Renal cortex interstitium (tissue), 15 donors: ENCODE measurements at places on chromosomes 2 and 18. TPM values are rescaled to one million over a fixed set of nuclear protein-coding genes. Genes with fewer than 3 reads are reported as not detected.
A peak's percentile ranks its signal among the peaks of the same experiment; 100 is the strongest.

DNA sequence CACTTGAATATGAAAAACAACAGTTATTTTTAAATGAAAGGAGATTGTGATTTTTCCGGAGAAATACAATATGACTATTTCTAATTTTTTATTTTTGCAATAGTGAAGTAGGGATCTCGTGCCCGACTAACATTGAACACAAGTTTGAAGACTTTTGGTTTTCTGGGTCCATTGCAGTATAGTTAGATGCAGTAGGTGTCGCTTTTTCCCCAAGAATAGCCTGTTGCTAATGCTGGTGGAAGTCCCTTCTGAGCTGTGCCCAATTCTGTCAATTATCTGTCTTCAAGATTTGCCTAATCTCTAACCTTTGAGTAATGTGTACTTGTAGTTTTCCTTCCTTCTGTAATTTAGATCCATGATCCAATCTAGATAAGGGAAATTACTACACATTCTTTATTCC, 36.5 kb downstream of the SEMA4F start:
- peak; percentile 38 for DNase-seq

- DNase-seq = no peak
These were observed 523.5 kb upstream of the ZEB2 start for GRCh38 chr2:145043399-145043834.

- DNase-seq = no peak
These were observed 95.3 kb upstream of the SOX11 start for GRCh38 chr2:5596868-5597267.

DNA sequence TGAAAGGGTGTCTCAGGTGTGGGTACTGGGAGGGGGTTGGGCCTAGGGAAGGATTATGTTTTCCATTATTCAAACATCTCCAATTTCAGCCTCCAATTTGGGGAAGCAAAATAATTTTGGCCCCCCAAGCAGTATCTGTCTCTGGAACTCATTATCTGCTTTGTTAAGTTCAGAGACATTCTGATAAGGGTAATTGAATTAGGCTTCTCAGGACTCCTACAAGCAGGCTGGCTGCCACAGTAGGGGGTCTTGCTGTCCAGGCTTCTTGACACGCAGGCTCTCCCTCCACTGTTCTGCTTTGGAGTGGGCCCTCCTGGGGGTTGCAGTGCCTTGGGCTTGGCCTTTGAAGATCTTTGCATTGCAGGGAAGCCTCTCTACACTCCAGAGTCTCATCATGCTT, 108.1 kb upstream of the SIX2 start:
- DNase-seq = no peak

- DNase-seq = no peak
These were observed 61.1 kb upstream of the MCFD2 start for GRCh38 chr2:46976556-46977279.

TRIB2 gene
- polyA plus RNA-seq = 198 TPM

DNA sequence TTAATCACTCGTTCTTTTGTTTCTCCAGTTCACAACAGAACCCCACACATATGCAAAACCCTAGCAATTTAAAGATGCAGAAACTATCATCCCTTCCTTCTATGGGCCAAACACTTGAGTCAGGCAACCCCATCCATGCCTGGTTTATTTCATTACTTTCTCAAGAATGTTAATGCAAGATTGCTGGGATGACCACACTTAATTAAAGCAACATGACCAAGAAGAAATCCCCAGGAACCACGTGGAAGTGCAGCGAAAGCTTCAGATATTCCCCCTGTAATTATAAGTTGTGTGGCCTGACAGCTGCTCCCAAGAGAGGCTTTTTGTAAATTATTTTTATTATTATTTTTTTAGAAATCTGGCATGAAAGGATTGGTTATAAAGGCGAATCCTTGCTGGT, 246.2 kb upstream of the ID2 start:
- no peak for DNase-seq

DNA sequence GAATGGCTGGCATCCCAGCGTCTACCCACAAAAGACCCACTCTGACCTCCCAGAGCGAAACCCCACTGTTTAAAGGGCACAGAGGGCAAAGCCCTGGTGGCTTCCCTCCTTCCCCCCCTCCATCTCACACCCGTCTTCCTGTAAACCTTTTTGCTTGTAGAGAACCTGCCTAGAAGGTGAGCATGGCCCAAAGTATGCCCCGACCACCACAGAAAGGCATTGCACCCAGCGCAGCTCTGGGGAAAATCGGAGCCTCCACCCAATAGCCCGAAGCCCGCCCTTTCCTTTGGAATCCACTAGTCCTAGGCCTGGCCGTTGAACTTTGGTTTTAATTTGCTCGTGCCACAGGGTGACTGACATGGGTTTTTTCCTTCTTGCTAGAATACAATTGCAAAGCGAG, 22.6 kb downstream of the DIPK1C start:
- DNase-seq = no peak

IL1R1 gene
- polyA plus RNA-seq = 41.7 TPM

- DNase-seq = no peak
These were observed 166.7 kb upstream of the ZNF521 start for GRCh38 chr18:25518716-25519053.

UGT1A10 gene
- polyA plus RNA-seq = not detected

GRCh38 chr2:114294741-114295140, 147.7 kb upstream of the DPP10 start:
- DNase-seq = no peak

TACR1 gene
- 1.1 TPM for polyA plus RNA-seq

DNA sequence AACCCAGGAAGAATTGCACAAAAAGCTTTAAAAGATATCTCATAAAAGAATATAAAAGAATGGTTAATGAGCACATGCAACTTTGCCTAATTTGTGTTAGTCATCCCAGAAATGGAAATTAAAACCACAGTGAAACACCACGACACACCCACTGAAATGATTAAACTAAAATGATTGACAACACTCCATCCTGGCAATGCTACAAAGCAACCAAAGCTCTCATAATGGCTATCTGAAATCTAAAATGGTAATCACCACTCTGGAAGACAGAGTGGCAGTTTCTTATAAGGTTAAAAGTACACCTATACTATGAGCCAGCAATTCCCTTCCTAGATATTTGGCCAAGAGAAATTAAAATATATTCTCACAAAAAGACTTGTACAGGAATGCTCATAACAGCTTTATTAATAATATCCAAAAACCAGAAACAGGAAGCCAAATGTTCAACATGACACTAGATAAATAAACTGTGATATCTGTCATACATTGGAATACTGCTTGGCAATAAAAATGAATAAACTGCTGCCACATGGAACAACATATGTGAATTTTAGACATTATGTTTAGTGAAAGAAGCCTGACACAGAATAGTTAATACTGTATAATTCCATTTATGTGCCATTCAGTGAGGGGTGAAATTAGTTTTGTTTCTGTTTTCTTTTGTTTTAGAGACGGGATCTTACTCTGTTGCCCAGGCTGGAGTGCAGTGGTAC, 105.3 kb upstream of the BCL2L11 start:
- DNase-seq = no peak

DNA sequence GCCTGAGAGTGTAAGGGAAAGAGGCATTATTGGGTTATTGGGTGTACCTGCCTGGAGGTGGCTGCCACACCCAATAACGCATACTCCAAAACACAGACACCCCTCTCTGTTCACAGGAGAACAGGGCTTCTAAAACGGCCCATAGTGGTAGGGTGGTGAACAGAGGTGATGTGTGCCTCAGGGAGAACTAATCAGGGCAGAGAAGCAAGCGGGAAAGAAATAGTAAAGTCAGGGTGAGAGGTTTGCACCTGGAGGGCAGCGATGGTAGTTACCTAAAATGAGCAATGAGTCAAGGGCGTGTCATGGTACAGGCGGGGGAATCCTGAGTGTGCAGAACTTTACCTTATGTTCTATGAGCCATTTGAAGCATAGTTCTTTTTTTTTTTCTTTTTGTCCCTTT, 21.6 kb upstream of the VPS4B start:
- DNase-seq = no peak

DNA sequence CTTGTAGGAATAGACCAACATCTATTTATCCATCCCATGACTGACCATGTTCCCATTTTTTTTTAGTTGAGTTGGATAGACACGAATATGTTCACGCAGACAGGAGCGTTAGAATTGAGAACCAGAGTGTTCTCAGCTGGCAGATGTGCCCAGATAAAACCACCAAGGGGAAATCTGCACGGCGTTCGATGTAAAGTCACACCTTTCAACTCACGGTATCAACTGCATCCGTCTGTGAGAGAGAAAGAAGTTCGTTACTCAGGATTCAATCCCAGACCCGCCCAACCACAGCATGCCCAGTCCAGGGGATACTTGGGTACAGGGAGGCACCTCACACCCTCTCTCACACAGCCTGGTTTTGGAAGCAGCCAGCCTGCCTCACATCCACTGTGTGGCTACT, 26.1 kb downstream of the MAL start:
- no peak for DNase-seq

MTX2 gene
- 99.6 TPM for polyA plus RNA-seq

DNA sequence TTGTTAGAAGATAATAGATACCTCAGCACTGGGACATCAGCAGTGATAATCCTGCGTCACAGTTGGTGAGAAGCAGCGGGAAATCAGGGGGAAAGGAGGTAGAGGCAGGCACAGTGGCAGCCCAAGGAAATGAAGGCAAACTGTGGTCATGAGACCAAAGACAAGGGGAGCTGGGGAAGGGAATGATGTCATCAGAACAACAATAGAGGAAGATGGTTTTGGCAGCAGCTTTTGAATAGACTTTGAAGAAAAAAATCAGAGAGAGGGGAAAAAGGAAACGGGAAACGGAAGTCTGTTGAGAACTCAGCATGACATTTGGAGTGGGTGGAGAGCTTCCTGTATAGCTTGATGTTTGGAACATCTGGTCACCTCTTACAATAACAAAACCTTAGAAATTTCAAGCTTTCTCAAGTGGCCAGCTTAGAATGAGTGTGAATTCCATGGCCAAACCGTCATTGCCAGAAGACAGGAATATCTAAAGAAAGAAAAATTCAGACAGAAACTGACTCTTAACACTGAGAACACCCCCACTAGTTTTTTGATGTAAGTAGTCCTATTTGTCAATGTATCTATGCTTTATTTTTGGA, 18.4 kb upstream of the YES1 start:
- DNase-seq = no peak

DNA sequence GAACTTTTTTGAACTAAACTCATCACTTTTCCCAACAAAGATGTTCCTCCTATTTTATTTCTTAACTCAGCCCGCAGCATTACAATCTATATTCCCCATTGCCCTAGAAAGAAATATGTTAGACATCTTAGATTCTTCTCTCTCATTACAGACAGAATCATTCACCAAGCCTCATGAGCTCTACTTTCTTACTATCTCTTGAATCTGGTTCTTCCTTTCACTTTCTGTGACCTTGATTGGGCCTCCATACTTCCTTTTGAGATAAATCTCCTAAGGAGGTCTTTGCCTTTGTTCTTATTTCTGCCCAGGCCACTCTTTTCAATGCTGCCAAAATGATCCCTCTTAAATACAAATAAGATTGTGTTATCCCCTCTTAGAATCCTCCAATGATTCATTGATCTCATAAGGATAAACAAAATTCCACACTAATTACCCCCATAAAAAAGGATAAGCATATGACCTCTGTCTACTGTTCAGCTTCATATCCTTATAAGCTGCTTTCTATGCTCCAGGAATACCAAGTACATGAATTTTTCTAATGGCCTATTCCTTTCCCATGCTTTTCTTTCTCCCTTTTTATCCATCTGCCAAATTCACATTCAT, 400.0 kb downstream of the ARHGAP15 start:
- DNase-seq = no peak

- DNase-seq = no peak
These were observed 66.2 kb upstream of the LCLAT1 start for GRCh38 chr2:30380824-30381223.

CHRNG gene
- 1.2 TPM for polyA plus RNA-seq

DNA sequence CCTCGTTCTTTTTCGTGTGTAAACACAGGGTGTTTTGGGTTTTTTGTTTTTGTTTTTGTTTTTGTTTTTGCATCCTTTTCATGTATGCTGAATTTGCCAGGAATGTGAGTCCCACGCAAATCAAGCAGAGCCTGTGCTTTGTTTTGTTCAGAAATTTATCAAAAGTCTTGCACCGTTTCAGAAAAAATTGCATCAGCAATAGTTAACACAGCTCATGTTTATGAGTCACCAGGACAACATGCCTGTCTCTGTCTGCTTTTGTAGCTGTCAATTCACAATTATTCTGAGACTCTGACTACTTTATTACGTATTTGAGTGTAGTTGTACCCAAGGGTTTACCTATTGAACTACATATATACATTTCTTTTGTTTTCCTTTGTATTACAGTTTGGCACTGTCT, 38.3 kb downstream of the MRPL44 start:
- DNase-seq = no peak

DNA sequence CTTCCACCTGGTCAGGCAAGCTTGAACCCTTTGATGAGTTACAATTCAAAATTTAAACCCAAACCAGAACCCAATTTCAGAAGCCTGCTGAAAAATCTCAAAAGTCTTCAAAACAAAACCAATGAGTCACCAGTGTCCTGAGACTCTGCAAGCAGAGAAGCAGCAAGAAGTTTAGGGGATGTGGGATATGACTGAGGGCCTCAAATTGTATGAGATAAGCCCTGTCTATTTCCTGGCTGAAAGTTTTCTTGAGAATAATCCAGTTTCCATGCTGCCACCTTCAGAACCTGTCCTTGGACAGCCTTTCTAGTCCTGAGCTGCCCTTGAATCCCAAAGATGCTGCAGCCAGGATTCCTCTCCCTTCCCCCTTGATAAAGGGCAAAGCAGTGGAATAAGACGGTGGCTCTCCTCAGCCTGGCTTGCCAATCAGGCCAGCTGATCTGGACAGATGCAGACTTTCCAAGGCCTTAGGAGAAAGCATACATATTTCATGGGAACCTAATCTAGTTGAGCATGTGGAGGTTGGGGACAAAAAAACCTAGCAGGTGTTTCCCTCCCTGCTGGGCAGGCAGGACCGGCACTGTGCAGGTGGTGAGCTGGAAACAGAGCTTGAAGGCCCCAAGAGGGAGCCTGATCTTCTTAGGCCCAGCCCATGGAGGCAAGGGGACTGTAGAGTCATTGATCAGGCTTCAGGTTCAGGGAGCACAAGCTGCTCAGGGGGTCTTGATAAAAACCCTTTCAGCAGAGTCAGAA, 278.0 kb upstream of the MGAT5 start:
- DNase-seq = no peak

DNA sequence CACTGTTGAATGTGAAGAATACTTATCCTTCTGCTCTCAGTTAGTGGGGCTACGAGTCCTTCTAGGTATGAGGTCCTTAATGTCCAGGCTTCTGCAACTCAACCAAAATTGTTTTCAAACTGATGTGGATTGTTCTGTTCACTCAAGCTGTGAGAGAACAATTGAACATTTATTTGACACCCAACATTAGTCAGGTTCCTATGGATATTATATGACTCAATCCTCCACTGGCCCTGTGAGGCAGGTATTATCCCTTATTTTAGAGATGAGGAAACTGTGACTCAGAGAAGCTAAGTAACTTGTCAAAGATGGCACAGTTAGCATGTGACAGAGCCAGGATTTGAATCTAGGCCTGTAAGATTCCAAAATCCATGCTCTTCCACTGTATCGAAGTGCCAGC, 1.2 kb upstream of the LYG2 start:
- DNase-seq = no peak

- no peak for DNase-seq
These were observed 30.2 kb downstream of the ITGB1BP1 start for GRCh38 chr2:9392898-9393765.
